ENCODE measurements at places on chromosomes 5 and 9. TPM values are rescaled to one million over a fixed set of nuclear protein-coding genes. Genes with fewer than 3 reads are reported as not detected.

RGS14 gene
- total RNA-seq = 12.5 TPM

PAPPA gene
- 0.68 TPM for total RNA-seq

PRSS3 gene
- total RNA-seq = 3.1 TPM

CARTPT gene
- total RNA-seq = not detected

IRX2 gene
- total RNA-seq = 8.5 TPM

SLC36A2 gene
- total RNA-seq = not detected

EGFLAM gene
- 0.93 TPM for total RNA-seq

CD14 gene
- 6.6 TPM for total RNA-seq

MFAP3 gene
- 82.7 TPM for total RNA-seq

C9orf153 gene
- 0.64 TPM for total RNA-seq

ACER2 gene
- 15.6 TPM for total RNA-seq

GRIA1 gene
- total RNA-seq = under 0.01 TPM

PCDHA5 gene
- 0.21 TPM for total RNA-seq

GSN gene
- total RNA-seq = 498 TPM

WDR38 gene
- total RNA-seq = not detected

WNT8A gene
- total RNA-seq = not detected

PPP3R2 gene
- not detected for total RNA-seq

C5orf58 gene
- not detected for total RNA-seq

PLAC8L1 gene
- not detected for total RNA-seq

INSL6 gene
- total RNA-seq = not detected

SYK gene
- total RNA-seq = 28.4 TPM

SPATA31E1 gene
- not detected for total RNA-seq

GGTA1 gene
- under 0.01 TPM for total RNA-seq

STC2 gene
- 425 TPM for total RNA-seq

PLCXD3 gene
- not detected for total RNA-seq

NOL6 gene
- total RNA-seq = 53.7 TPM

TMEM8B gene
- 5.8 TPM for total RNA-seq

OR1J2 gene
- total RNA-seq = not detected

FRRS1L gene
- total RNA-seq = not detected

INSYN2B gene
- 0.07 TPM for total RNA-seq

SLC34A1 gene
- total RNA-seq = 0.14 TPM

PCDHA1 gene
- under 0.01 TPM for total RNA-seq

ADGRD2 gene
- 0.34 TPM for total RNA-seq

PCDHGB2 gene
- total RNA-seq = 1.7 TPM

SERF1B gene
- total RNA-seq = 17.8 TPM

FGF1 gene
- total RNA-seq = under 0.01 TPM
